ENCODE measurements at places on chromosomes 16 and 17.

DNA sequence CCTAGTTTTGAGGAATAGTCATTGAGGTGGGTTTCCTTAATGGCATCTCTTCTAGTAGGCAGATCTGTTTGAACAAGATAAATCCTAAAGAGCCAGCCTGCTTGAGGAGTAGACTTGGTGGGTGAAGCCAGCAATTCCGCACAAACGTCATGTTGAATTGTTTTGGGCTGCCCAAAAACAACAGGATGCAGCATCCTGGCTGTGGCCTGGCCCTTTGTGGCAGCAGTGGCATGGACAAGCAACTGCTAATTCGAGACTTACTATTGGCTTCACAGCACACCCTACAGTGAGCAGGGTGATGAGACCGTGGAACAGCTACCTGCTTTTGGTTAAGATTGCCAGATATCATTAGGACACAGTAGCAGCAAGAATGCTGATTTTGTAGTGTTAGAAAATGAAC, 9.3 kb upstream of the VPS4A start:
- DNase-seq = no peak

DNA sequence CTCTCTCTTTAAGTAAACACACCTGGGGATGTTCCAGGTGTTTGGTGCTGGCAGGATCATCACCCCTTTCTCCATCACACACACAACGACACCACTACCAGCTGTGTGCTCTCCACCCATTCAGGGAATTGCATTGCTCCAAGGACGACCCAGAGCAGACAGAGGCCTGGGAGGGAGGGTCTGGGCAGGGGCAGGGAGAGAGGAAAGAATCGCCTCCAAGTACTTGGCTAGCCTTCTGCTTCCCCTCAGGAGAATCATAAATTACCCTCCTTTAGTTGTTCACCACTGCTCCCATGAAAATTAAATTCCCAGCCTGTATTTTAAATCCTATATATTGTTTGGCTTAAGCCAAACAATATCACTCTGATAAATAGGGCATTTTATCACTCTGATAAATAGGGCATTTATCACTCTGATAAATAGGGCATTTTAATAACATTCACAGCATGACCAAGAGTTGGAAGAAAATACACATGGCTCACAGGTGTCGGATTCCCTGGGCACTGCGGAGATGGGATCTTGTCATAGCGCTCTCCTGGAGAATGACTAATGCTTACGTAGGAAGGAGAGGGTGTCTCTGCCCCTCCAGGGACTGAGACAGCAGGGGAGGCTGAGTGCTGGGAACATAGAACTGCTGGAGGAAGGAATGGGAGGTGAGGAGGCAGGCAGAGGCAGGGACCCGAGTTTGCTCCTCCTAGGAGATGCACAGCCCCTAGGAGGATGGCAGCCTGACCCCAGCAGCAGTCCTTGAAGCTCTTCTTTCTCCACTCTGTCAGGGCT, 673.6 kb downstream of the HS3ST4 start:
- no peak for DNase-seq

- no peak for DNase-seq
Measured at GRCh38 chr17:73947966-73948355, 255.5 kb upstream of the RPL38 start.

DNA sequence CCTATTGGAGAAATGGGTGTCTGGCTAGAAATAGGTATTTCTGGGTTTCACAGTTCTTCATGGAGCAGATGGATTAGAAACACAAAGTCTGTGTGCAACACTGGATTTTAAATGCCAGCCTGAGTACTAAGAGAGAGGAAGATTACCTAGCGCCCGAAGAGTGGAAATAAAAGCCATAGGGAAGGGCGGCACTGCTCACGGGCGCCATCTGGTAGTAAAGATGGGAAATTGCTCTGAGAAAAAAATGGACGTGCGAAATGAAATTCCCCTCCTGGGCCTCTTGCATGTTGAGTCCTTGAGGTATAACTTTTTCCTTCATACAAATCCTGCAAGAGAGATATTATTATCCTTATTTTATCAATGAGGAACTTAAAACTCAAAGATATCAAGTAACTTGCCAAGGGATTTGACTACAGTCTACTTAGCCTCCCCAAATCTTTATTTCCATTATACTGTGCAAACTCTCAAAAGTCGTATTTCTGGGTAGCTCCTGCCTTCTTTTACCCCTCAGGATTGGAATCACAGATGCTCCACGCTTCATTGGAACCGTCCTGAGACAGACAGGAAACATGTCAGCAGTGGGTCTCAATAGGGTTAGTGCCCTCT, 72.8 kb downstream of the MMD start:
- peak; percentile 51 for DNase-seq

GRCh38 chr16:80852261-80852872, 48.0 kb upstream of the CDYL2 start:
- DNase-seq = peak; percentile 31
